ENCODE measurements at places on chromosomes 2 and 18.

DNA sequence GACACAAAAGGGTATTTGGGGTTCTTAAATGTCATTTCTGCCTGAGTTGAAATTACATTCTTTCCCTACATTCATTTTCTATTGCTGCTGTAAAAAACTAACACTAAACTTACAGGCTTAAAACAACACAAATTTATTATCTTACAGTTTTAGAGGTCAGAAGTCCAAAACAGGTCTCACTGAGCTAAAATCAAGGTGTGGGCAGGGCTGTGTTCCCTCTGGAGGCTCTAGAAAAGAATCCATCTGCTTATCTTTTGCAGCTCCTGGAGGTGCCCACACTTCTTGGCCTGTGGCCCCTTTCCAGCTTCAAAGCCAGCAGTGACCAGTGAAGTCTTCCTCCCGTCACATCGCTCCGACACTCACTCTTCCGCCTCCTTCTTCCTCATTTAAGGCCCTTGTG lies 23.2 kb upstream of the SLC1A4 start:
- DNase-seq, result no peak

GRCh38 chr18:76233406-76233805 lies 261.6 kb downstream of the ZNF516 start:
- no peak for DNase-seq

DNA sequence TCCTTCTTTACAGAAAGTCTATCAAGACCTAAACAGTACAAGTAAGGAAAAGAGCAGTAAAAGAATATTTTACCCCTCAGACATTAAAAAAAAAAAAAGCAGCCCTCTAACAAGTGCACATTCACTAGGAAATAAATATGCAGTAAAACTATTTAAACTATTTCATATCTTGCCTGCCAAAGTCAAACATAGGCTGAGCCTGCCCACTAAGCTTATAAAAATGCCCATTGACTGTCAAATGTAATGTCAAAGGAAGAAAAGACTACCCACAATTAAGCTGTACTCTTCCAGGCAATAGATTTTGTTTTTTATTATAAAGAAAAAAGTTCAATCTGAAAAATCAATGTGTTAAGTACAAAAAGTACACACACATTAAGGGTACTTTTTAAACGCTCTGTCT lies 11.8 kb downstream of the ALS2 start:
- peak; percentile 60 for DNase-seq

- DNase-seq, result no peak
Observed at GRCh38 chr2:159961037-159961436, 101.4 kb downstream of the PLA2R1 start.

- peak; percentile 7 for DNase-seq
Observed at GRCh38 chr2:108271691-108272253, 16.9 kb upstream of the SULT1C2 start.

GRCh38 chr2:224956706-224957105 lies 85.6 kb downstream of the DOCK10 start:
- DNase-seq, result no peak

GRCh38 chr2:26613241-26614215 lies 27.6 kb downstream of the CIB4 start:
- no peak for DNase-seq

DNA sequence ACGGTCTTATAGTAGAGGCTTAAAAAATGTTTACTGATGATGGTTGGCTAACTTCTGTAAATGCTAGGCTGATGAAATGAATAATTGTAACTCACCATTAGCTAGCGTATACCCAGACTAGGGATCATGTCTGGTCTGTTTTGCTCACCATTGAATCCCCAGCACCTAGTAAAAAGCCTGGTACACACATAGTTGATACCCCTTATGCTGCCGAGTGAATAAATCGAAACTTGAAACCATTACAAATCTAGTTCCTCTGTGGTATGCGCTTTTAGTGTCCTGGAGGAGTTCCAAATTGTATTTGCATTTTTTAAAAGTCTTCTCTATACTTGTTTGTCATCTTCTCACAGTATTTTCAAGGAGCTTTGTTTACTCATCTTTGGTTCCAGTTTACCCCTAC lies 1.3 kb downstream of the TAF1B start:
- peak; percentile 44 for DNase-seq

DNA sequence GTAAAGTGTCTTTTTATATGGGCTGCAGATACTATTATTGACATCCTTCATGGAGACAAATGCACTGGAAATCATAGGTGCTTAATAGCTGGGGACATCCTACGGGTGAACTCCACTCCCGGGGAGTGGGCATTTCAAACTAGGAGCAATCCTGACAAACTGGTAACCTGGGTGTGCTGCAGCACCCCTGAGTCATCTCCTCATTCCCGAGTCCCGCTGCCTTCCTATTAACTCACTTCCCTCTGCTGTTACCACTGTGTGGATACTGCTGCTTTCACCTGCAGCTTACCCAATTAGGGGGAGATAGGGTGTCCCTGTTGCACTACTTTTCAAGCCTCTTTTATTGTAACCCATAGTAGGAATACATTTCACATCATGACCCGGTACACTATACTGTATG lies 134.2 kb downstream of the RAPGEF4 start:
- DNase-seq, result no peak

DNA sequence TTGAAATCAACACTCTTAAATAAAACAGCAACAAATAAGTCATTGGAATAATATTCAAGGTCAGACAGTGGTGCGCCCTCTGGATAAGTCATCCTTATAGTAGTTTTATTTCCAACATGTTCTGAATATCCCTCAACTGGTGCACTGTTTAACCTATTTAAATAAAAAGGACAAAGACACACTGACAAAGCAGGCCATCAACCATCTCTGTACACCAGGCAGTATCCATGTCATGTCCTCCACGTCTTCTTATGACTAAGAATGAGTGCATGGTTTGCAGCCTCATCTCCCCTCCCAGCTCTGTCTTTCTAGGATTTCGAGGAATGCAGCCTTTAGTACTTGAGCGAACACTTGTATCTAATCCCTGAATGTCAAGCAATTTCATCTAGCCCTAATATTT lies 42.4 kb downstream of the ST3GAL5 start:
- DNase-seq, result peak; percentile 59

DNA sequence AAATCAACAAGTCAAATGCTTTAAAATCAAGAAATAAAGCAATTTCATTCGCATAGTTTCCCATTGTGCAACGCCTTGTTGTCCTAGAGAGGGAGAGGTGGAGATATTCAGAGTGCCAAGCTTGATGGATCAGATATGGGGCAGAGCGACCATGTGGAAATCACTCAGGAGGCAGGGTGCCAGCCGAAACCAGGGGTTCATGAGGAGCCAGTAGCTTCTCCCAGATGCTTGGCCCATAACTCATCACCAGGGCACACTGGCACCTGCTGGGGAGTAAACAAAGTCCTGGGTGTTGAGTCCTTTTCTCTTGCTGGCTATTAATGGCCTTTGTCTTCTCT lies 53.0 kb upstream of the ASAP2 start:
- no peak for DNase-seq

DNA sequence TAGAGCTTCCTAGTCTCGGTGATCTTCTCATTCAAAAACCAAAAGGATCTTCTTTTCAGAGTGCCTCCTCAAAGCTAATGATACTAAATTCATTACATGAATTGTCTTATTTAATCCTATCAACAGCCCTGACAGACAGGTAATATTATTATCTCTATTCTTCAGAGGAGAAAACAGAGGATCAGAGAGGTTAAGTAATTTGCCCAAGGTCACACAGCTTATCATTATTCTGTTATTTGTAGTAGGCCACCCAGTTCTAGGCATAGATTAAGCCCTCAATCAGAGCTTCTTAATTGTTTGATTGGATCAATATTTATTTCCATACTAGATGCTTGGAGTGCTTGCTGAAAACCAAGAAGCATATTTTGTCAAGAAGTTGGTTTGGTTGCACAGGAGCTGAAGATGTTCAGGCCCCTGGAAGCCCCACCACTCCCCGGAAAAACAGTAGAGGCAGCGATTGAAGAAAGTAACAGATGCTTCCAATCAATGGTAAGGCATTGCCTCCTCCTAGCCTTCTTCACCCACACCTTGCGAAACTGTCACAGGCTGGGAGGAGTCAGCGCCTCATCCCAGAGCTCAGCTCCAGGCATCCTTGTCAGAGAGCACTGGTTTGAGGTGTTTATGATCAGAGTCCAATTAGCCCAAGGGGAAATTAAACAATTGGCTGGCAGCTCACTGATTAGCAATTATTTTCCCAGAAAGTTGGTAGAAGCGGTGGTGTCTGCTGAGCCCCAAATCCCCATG lies 487.2 kb downstream of the BCL11A start:
- DNase-seq, result no peak

DNA sequence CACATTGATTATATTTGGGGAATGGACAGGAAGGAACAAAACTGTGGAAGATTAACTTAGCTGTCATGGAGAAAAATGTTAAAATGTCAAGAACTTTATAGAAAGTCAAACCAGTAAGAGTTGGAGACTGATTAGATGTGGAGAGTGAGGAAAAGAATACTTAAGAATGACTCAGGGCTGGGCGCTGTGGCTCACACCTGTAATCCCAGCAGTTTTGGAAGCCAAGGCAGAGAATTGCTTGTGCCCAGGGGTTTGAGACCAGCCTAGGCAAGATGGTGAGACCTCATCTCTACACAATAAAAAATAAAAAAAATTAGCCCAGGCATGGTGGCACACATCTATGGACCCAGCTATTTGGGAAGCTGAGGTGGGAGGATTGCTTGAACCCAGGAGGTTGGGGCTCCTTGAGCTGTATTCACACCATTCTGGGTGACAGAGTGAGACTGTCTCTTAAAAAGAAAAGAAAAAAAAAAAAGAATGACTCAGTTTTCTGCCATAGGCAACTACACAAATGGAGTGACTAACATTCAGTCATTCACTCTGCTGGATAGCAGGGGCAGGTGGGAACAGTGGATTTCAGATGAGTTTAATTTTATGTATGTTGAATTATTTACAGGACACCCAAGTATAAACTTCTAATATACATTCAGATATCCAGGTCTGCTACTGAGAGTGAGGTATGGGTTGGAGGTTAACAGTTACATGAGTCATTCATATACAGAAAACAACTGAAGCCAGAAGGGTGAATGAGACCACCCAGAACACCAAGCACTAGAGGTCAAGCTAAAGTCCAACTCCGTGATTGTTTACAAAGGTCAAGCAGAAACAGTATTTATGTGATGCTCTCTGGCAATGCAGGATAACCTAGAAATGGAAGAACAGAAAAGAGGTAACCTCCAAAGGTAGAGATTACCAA lies 33.9 kb downstream of the ORC2 start:
- DNase-seq, result peak; percentile 15

- no peak for DNase-seq
Observed at GRCh38 chr18:6821356-6821755, 91.8 kb downstream of the ARHGAP28 start.

GRCh38 chr2:119289093-119289492 lies 65.5 kb downstream of the STEAP3 start:
- DNase-seq, result no peak

GRCh38 chr2:204180649-204181048 lies 244.1 kb downstream of the ICOS start:
- DNase-seq, result no peak

- DNase-seq, result peak; percentile 78
Observed at GRCh38 chr2:9139491-9140443, 66.8 kb upstream of the ASAP2 start.

- no peak for DNase-seq
Observed at GRCh38 chr2:33421820-33422219, 54.6 kb upstream of the RASGRP3 start.

GRCh38 chr2:196718419-196719109 lies 79.0 kb downstream of the CCDC150 start:
- DNase-seq, result no peak

DNA sequence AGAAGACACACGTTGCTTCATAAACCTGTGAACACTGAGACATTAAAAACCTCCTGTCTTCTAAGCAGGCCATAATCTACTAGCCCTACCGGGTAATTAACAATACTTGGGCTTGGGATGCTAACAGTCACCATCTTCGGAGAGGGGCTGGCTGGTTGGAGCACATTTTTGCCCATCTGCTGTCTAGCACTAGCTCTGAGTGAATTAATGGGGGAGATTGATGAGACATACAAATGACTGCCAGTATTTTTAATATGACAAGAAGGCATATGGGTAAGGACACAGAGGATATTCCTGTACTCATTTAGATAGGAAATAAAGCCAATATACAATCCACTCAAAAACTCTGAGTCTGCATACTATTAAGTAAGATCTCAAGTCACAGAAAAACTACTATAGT lies 651.6 kb upstream of the SOX11 start:
- no peak for DNase-seq

GRCh38 chr2:231176066-231176465 lies 22.4 kb upstream of the ARMC9 start:
- no peak for DNase-seq

GRCh38 chr2:120899771-120900170 lies 164.1 kb downstream of the GLI2 start:
- DNase-seq, result no peak

DNA sequence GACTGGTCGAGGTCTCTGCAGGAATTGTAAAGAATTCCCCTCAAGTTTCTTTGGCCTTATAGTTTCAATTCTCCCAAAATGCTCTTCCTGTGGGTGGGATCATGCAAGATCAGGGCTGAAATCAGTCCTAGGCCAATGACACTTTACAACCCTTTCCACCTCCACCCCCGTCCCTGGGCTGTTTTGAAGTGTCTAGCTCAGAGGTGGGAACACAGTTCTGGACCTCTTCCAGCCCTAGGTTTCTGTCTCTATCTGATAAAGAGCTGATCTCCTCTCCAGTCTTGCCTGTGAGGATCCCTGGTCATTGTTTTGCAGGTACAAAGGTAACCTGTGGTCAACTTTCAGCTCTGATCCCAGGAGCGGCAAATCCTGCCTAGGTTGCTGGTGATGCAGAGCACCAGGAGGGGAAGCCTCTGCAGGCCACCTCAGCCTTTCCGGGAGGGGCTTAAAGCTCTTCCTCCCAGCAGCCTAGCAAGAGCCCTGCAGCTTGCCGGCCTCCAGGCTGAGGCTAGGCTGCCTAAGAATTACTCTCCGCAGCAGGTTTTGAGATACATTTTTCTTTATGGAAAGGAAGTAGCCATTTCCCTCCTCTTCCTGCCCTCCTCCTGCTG lies 69.8 kb upstream of the WIPF1 start:
- no peak for DNase-seq

DNA sequence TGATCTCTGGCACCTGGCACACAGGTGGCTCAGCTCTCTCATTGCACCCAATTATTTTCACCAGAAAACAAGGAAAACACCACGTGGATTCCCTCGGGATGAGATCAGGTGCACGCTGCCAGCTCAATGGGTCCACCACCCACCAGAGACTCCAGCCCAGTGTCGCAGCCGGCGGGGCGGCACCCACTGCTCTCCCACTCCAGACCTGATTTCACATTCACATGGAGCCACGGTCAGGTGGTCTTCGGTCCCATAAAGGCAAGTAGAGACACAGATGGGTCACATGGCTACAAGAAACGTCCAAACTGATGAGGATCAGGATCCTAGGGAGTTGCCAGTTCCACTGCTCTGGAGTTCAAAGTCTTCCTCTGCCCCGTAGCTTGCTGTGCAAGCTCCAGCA lies 217.6 kb downstream of the ANKRD30B start:
- no peak for DNase-seq

DNA sequence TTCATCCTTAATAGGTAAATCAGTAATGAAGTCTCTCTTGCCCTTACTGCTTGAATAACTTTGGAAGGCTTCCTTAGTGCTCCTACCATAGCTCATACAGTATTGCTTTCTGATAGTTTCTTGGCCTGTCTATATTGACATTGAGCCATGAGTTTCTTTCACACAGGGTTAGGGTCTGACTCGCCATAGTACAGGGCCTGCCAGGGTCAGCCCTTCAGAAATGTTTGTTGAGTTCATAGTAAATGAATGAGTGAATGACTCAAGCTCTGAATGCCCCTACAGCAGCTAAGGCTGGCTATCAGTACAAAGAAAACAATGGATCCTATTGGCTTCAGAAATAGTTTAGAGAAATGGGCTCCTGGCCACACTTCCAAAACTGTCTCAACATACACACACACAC lies 65.0 kb upstream of the LRATD1 start:
- no peak for DNase-seq
